ENCODE measurements at places on chromosomes 5 and 9. TPM values are rescaled to one million over a fixed set of nuclear protein-coding genes. Genes with fewer than 3 reads are reported as not detected.

DNA sequence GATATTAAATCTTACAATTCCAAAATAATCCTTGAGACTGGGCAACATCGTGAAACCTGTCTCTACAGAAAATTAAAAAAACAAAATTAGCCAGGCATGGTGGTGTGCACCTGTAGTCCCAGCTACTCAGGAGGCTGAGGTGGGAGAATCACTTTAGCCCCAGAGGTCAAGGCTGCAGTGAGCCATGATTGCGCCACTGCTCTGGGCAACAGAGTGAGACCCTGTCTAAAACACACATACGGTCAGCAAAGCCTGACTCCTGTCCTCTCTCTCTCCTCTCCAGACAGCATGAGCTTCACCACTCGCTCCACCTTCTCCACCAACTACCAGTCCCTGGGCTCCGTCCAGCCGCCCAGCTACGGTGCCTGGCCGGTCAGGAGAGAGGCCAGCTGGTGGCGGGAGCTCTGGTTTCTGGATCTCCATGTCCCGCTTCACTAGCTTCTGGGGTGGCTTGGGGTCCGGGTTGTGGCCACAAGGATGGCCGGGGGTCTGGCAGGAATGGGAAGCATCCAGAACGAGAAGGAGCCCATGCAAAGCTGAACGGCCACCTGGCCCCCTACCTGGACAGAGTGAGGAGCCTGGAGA lies 9.0 kb upstream of the PDCL start:
- no peak for DNase-seq

GRCh38 chr5:177373806-177374205 lies 10.4 kb upstream of the SLC34A1 start:
- DNase-seq, result no peak

The ITK gene
- polyA plus RNA-seq, result 0.20 TPM

The FAM153A gene
- 7.4 TPM for polyA plus RNA-seq

The FOXD4 gene
- polyA plus RNA-seq, result 0.23 TPM
